ENCODE measurements at places on chromosomes 12 and 14. TPM values are rescaled to one million over a fixed set of nuclear protein-coding genes. Genes with fewer than 3 reads are reported as not detected.

The KRT83 gene
- polyA plus RNA-seq = not detected

The CELA1 gene
- polyA plus RNA-seq = not detected

The ENDOU gene
- not detected for polyA plus RNA-seq

The FKBP3 gene
- 107 TPM for polyA plus RNA-seq

The KRT2 gene
- 0.17 TPM for polyA plus RNA-seq

The PCED1B gene
- polyA plus RNA-seq = 6.6 TPM

The SLC6A13 gene
- polyA plus RNA-seq = not detected
